Liver (tissue), 10 donors: ENCODE measurements at places on chromosomes 6 and 20.

- peak; percentile 47 for DNase-seq
Measured at GRCh38 chr20:46709459-46710152, at the start of gene SLC2A10. Gene SLC2A10 (plus strand): TSS chr20:46709649. CDS start chr20:46709737, 88 bp downstream.

- DNase-seq, result no peak
Measured at GRCh38 chr6:144912474-144912873, 627.3 kb downstream of the UTRN start.

DNA sequence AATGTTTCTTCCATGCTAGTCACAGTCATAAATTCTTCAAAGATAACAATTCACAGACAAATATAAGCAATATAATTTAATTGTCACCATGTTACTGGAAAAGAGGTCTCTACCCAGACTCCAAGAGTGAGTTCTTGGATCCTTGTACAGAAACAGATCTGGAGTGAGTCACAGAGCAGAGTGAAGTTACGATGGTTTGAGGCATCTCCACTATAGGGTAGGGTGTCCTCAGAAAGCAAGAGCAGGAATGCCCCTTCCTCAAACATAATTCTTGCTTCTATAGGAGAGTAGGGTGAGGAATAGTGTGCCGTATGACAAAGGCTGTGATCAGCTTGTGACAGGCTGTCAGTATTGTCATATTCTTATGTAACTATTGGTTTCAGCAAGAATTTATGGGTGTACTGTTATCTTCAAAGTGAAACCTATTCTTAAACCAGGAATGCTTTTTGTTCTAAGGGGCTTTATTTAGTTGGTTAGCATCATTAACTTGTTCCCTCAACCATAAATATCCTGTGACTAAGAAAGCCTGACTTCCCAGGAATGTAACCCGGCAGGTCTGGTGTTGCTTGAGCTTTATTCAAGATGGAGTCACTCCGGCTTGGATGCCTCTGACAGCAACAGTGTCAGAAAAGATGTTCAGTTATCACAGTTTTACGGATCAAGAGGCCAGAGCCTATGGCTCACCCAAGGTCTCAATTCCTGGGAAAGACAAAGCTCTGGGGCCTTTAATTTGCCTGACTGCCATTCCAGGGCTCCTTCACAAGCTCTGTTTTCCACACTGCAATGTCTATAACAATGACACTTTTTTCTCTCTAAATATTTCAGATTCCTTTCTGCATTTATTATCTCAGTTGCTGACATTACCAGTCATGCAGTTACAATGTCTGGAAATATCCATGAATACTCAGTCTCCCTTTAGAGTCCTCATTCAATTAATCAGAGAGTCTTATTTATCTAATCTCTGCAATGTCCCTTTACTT, 298.6 kb downstream of the C6orf118 start:
- no peak for DNase-seq

DNA sequence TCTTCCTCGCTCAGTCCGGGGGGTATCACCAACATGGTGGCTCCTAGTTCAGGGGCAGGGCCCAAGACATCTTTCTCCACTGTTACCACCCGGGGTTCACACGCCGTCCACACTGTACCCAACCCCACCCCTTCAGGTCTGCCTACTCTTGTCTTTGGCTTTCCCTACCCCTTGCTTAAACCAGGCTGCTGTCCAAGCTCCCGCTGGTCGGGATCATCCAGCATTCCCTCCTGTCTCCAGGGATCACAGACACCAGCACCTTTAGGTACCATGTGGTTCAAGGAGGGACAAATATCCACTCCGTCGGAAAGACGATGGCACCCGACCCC, 395 bp downstream of the NELFE start:
- DNase-seq, result no peak

DNA sequence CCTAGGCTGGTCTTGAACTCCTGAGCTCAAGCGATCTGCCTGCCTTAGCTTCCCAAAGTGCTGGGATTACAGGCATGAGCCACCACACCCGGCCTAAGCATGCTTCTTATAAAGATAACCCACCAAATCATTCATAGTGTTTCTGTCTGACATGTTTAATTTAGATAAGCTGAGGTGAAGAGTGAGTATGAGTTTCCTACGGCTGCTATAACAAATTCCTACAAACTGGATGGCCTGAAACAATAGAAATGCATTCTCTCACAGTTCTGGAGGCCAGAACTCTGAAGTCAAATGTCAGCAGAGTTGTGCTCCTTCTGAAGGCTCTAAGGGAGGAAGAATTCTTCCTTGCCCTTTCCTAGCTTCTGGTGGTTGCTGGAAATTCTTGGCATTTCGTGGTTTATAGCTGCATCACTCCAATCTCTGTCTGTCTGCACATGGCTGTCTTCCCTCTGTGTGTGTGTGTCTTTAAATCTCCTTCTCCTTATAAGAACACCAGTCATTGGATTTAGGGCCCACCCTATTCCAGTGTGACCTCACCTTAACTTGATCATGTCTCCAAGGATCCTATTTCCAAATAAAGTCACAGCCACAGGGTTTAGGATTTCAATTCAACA, 29.9 kb downstream of the MAPK13 start:
- no peak for DNase-seq

DNA sequence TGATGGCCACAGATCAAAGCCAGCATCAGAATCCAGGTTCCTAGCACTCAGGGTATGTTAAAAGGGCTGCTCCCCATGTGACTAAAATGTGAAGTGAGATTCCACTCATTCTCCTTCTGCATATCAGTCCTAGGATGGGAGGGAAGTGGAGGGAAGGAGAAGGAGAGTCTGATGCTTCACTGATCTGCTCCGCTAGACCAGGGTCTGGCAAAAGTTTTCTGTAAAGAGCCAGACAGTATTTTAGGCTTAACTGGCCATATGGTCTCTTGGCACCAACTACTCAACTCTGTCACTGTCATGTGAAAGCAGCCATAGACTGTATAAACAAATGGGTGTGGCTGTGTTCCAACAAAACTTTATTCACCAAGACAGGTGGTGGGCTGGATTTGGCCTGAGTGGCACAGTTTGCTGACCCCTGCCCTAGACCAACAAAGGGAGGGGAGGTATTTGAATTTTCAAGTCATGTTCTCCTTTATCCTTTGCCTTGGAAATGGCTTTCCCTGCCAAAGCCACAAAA, 22.6 kb downstream of the GHRH start:
- DNase-seq, result no peak
